ENCODE measurements at places on chromosomes 16 and 17. TPM values are rescaled to one million over a fixed set of nuclear protein-coding genes. Genes with fewer than 3 reads are reported as not detected.
A peak's percentile ranks its signal among the peaks of the same experiment; 100 is the strongest.

DNA sequence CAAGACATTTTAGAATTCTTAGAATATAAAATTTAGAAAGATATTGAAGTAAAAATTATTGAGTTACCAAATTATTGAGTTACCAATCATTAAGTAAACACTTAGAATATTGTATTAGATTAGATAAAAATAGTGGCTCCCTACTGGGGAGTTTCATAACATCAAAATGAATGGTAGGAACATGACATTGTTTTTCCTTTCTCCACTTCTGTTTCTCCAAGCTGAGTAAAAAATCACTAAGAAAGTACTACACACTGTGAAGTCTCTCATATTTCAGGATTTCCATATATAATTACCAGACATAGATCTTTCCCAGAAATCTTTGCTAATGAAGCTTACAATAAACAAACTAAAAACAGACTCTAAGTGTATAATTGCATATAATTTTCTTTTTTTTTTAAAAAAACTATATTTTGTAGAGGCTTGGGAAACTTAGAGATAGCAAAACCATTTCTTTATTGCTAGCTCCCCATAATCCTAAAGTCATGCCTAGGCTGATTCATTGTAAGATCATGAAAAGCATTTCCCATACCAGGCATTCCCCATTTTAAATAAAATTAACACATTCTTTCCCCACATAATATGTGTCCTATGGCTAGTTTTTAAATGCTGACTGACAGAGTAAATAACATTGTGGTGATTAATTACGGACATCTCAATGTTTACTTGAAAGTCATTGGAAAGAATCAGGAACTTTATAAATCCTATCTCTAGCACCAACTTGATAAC, 1408.7 kb upstream of the GOT2 start:
- DNase-seq: no peak

- DNase-seq: no peak
Measured at GRCh38 chr17:58632324-58633314, 59.2 kb downstream of the TEX14 start.

- DNase-seq: no peak
Measured at GRCh38 chr16:81469183-81469677, 24.6 kb downstream of the CMIP start.

DNA sequence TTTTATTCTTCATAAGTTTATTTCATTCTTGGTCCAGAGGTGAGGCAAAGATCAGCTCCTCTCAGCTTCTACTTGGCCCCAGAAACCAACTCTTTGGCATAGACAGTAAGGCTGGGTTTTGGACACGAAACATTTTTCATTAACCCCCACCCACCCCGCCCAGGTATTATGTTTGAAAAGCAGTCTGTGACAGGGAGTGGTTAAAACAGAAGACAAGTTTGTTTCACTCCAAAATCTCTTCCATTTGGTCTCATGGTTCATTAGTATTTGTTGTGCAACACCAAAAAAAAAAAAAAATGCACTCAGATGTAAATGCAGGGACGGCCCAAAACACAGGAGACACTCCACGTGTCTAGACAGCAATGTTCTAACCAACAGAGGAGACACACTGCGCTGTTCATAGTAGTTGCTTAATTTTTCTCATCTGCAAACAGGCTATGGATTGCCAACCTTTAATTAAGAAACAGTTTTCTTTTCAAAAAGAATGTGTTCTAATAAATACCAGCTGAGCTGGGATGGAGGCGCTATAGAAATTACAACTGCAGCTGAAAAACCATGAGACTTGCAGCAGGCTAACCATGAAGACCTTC, 39.8 kb upstream of the MMP2 start:
- no peak for DNase-seq

DNA sequence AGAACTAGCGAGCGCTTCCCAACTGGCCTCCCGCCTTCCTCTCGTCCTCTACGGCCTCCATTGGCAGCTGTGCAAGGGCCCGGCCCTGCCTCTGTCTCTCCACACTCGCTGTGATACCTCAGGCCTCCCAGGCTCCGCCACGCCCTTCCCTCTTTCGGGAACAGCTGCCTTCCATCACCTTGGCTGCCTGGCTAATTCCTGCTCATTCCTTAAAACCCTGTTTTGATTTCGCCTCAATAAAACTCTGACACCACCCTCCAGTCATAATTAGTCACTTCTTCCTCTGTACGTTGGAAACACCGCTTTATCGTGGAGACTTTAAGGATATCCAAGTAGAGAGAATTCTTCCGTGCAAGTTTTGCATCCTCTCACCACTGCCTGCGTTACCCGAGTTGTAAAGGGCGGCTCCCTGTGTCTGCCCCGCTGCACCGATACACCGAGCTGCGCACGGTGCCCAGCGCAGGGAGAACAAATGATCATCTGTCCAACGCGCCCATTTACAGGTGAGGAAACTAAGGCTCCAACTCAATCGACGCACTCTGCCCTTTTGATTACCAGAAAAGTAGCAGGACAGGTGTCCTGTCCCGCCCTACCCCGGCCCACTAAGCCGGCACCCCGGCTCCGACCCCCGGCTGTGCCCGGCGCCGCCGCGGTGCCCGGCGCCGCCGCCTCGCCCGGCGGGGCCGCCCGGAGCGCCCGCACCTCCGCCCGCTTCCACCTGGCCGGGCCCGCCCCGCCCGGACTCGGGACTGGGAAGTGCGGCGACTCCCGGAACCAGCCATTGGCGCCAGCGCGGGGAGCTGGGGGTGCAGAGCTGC, 139.7 kb downstream of the SEC14L1 start:
- peak; percentile 76 for DNase-seq

- no peak for DNase-seq
Measured at GRCh38 chr16:12917653-12918052, 16.3 kb downstream of the SHISA9 start.

- no peak for DNase-seq
Measured at GRCh38 chr17:2453866-2454265, 53.0 kb upstream of the MNT start.

- no peak for DNase-seq
Measured at GRCh38 chr17:48995304-48995973, 1.7 kb upstream of the IGF2BP1 start.

The C17orf78 gene
- total RNA-seq: not detected

The MFAP4 gene
- total RNA-seq: 198 TPM

The LRRC59 gene
- 35.0 TPM for total RNA-seq

Measured in sigmoid colon (tissue), 7 donors.